ENCODE measurements at places on chromosomes 4 and X.

- DNase-seq: no peak
Observed at GRCh38 chrX:137425986-137426385, 139.9 kb upstream of the ZIC3 start.

GRCh38 chr4:6265546-6265945, 4.1 kb upstream of the WFS1 start:
- DNase-seq: no peak

DNA sequence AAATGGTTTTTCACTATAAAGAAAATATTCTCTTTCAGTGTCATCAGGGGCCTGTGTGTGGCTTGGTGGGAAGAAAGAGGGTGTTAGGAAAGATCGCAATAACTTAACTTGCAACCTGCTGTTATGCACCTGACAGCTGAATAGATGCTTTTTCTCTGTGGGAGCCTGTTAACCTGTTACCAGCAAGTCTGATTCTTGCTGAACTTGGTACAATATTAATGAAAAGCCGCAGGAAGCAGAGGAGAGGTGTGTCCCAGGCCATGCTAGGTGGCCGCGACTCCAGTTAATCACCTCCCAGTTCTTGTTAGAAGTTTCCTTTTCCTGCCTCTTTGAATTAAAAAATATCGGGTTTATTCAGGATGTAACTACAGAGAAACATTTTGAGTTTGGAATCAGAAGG, 494.8 kb upstream of the AGA start:
- no peak for DNase-seq

GRCh38 chr4:177131736-177132135, 177.9 kb upstream of the NEIL3 start:
- DNase-seq: no peak

GRCh38 chr4:80322716-80323115, 12.8 kb upstream of the CFAP299 start:
- no peak for DNase-seq

DNA sequence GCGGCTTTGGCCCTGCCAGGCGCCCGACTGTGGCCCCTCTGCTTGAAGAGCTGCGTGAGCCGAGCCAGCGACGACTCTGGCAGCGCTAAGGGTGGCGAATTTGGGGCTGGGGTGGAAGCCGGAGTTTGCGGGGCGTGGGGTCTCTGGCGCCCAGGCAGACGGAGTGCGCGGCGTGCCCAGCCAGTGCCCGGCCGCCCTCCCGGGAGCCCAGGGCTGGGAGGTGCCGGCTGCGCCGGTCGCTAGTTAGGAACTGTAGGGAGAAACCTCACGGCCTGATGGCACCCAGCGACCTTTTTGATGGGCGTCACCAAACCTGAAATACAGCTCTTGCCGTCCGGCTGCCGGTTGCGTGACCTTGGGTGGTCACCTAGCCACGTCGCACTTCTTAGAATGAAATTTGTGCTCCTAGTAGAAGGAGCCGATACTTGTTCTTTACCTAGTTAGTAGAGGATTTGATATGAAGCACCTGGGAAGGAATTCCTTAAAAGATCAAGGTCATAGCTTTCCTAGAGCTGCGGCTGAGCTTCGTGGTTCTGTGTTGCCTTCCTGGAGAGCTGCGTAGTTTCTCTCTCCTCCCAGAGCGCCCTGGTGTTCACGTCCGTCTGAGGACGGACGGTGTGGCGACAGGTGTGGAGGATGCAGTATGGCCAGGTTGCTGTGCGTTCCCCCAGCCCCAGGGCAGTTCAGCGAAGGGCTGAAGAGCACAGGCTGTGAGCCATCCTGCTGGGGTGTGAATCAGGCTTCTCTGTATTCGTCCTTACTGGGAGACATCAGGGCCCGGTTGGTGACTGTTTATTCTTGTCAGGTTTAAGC, 680 bp downstream of the MAEA start:
- DNase-seq: no peak

- DNase-seq: no peak
Observed at GRCh38 chrX:85052205-85052604, 48.5 kb downstream of the APOOL start.

DNA sequence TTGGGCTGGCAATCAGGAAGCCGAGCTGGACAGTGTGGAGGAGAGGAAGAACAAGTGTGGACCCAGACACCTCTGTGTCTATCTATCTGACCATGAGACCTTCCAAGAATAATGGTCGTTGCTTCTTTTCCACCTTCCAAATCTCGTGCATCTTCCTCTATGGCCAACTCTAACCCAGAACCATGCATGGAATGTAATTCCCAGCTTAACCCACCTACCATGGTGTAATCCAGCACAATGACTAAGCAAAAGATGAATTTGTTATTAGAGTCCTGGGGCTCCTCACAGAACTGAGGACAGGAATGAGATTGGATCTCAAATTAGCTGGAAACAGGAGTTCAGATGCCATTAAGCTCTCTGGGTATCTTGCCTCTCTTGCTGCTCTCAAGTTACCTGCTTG, 17.4 kb upstream of the TMEM184C start:
- no peak for DNase-seq

- no peak for DNase-seq
Observed at GRCh38 chr4:172134521-172134920, 321.3 kb downstream of the GALNTL6 start.

DNA sequence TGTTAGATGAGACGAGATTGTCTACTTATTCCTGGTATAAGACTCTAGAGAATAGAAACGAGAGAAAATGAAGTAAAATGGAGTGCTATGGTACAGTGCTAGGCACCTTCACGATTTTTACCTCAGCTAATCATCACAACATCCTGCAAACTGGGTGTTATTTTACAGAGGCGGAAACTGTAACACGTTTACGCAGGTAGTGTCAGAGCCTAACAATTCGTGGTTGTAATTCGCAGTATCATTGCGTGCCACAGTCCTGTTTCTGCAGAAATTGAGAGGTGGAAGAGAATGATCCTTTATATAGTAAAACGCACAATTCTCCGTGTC, 383 bp upstream of the TBC1D19 start:
- DNase-seq: no peak

- DNase-seq: no peak
Observed at GRCh38 chrX:11663875-11664210, 1.9 kb downstream of the ARHGAP6 start.

DNA sequence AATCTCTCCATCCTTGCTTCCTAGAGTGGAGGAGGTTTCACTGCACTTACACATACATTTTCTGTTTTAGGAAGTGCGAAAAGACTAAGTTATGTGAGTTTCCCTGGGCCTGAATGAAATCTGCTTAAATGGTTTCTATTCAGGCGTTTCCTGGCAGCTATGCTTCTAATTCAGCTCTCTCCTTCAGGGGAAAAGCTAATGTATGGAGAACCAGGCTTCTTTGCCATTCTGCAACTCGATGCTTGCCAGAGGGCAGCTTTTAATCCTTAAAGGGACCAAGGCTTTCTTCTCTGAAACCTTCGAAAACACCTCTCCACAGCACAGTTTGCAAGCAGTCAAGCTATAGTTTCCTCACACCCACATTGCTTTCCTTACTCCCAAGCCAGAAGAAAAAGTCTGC, 89.5 kb upstream of the ARX start:
- DNase-seq: no peak

DNA sequence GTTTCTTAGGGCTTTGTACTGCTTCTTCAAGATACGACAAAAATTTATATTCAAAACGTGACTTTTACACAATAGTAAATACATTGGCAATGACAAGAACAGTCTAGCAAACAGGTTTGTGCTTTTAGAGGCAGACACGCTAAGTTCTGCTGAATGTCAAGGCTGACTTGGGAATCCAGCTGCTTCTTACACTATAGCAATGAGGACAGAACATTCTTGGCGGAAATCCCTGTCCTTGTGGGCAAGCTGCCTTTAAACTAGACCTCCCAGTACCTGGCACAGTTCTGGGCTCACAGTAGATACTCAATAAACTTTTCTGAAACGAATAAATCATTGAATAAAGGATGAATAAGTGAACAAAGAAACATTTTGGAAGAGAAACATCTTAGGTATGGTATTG, 148.2 kb downstream of the RASL11B start:
- DNase-seq: no peak

DNA sequence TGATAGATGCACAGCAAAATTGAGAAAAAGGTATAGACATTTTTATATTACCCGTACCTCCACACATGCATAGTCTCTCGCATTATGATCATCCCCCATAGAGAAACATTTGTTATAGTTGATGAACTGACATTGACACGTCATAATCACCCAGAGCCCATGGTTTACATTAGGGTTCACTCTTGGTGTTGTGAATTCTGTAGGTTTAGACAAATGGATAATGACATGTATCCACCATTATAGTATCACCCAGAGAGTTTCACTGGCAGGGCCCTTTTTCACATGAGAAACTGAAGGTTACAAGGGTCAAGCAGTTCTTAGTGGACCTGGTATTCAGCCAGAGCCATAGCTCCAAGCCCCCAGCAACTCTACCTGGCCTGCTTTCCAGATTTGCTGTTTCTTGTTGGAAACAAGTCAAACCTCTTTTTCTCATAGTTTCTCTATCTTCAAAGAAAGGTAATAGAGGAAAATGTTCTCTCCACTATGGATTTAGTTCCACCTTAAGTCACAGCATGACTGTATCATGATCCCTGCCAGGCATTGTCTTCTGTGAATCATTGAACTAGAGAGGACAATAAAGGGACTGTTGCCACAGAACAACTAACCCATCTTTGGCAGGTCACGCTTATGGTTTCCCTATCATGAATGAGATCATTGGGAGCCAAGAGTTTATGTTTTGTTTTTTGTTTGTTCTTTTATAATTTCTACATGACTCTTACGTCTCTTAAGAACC, 64.0 kb downstream of the HHIP start:
- no peak for DNase-seq

DNA sequence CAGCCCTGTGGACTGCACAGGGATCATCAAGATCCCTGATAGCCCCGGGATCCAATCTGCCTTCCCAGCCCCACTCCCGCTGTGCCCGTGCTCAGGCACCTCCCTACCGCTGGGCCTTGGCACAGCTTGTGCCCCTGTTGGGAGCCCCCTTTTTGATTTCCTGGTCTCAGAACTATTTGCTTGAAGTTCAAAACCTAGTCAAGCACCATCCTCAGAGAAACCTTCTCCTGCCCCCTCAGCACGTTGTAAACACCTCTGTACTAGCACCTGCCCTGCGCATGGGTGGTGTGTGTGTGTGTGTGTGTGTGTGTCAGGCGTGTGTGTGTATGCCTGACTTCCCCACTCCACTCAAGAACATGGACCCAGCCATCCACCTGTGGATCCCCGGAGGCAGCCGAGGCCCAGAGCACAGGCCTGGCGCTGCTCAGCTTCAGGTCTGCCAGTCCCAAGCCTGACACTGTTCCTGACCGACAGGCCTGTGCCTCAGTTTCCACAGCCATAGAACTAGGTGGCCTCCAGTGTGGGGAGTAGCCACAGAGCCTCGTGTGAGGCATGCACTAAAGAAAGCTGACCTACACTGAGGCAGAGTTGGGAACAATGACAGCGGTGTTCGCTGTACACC, 65.5 kb downstream of the ADRA2C start:
- no peak for DNase-seq

DNA sequence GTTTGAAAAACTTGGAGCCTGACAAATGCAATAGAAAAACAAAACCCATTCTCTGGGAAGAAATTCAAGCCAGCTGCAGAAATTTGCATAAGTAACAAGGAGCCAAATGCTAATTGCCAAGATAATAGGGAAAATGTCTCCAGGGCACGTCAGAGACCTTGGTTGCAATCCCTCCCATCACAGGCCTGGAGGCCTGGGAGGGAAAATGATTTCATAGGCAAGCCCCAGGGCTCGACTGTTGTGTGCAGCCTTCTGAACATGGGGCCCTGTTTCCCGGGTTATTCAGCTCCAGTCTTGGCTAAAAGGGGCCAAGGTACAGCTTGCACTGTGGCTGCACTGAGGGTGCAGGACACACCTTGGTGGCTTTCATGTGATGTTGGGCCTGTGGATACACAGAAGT, 760.4 kb upstream of the PABPC4L start:
- DNase-seq: no peak

- DNase-seq: no peak
Observed at GRCh38 chr4:153467897-153468262, 1.7 kb downstream of the TMEM131L start.

- DNase-seq: no peak
Observed at GRCh38 chrX:150703695-150703974, 10.4 kb downstream of the MTMR1 start.

DNA sequence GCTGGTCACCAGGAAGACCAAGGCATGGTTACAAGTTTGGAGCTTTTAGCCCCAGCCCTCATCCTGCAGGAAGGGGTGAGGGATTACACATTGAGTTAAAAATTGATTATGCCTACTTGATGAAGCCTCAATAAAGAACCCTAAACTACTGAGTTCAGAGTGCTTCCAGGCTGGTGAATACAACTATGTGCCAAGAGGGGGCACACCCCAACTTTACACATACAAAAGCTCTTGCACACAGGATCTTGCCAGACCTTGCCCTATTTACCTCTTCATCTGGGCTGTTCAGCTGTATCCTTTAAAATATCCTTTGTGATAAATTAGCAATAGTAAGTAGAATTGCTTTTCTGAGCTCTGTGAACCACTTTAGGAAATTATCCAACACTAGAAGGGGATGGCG, 489.3 kb downstream of the INPP4B start:
- DNase-seq: no peak

GRCh38 chr4:114273238-114273637, 293.8 kb upstream of the ARSJ start:
- peak; percentile 9 for DNase-seq

DNA sequence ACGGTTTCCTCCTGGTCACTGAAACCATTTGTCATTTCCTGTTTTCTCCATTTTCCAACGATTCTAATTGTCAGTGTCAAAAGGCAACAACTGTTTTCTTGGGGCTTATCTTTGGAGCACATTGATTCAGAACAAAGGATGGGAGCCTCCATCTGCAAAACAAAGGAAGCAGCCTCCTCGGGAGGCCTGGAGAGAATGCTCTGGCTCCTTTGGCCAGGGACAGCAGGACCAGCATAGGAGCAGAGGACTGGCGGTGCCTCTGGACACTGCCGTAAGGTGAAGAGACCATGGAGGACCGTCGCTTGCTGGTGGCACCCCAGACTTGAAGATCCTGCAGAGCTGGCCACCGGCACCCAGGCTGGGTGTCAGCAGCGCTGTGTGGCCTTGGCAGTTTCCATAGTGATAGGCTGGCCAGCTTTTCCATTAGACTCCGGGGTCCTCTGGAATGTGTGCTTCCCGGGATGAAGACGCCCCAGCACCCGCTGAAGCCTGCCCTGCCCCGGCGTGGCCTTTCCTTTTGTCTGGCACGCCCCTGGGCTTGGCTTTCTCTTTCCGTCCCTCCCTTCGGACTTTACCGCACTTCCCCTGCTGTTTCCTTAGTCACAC, 61.1 kb upstream of the MTM1 start:
- DNase-seq: no peak

Data from KG1 (cell line).